Germinal center (tissue), 1 donor: ENCODE measurements at places on chromosomes 12 and 14.

DNA sequence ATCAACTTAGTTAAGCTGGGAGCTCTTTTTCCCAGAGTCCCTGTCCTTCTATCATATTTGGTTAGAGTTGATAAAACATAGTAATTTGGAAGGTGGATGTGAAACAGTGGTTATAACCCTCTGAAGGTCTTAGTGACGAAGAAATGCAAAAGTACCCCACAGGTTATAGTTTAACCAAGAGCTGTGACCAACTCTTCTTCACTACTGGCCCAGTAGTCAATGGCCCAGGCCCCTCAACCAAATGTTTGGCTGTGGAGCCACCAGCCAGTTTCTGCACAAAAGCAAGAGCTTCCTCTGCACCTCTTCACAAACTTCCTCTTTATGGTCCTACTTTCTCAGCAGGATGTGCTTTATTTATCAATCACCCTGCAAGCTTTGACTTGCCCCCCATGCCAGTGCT is 132.6 kb downstream of the BMP4 start:
- DNase-seq, result no peak

- DNase-seq, result no peak
Observed at GRCh38 chr12:2183556-2184541, 131.1 kb downstream of the CACNA1C start.

DNA sequence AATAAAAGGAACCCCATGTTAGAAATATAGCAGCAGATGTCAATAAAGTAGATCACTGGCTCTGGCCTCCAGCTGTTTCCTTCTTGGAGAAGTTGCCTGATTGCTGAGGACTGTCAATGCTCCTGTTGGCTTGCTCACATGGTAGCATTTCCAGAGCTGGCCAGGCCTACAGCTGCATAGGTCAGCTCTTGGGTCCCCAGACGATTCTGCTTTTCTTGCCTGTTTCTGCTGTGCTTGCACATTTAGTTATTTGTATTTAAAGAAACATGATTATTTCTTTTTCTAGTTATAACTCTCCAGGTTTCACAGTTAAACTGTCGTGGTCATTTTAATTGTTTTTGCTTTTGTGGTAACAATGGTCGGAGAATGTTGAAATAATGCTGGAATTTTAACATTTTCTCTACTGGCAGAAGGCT is 7.2 kb downstream of the NAV3 start:
- DNase-seq, result no peak

DNA sequence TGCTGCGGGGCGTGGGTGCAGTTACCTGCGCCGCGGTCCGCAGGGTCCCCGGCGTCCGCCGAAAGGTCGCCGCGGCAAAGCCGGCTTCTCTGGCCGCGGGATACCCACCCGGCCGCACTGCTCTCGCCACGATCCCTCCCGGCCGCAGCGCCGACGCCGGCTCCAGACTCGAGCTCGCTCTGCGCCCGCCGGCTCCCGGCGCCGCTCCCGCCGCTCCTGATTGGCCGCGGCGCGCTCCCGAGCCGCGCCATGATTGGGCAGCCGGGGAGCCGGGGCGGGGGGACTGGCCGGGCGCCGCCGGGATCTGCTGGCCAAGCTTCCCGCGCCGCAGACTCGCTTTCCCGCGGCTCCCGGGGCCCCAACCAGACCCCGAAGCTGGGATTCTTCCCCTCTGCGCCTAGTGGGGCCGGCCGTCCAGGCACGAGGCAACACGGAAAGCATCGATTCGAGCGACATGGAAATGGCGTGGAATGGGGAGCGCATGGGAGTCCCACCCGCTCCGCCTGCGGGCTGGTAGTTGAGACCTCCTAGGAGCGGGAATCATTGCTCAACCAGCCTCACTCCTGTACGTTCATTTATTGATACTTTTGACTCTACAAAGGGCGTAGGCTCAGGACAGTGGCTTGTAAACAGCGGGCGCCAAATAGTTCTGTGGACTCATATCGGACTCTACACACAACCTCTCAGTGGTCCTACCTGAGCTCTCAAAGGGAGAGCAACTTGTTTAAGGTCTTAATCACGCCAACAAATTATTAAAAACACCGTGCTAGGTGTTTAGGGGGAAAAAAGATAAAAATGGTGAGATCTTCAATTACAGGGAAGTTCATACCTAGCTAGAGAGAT is 36.4 kb upstream of the STON2 start:
- DNase-seq, result peak; percentile 76

- peak; percentile 54 for DNase-seq
Observed at GRCh38 chr12:96514328-96514727, 25.0 kb downstream of the CFAP54 start.

GRCh38 chr12:128820723-128821432 is 2.9 kb downstream of the SLC15A4 start:
- DNase-seq, result peak; percentile 79

- DNase-seq, result no peak
Observed at GRCh38 chr14:68308726-68309520, 483.9 kb downstream of the ZFP36L1 start.

- no peak for DNase-seq
Observed at GRCh38 chr14:99541677-99542470, 60.7 kb downstream of the CCNK start.

DNA sequence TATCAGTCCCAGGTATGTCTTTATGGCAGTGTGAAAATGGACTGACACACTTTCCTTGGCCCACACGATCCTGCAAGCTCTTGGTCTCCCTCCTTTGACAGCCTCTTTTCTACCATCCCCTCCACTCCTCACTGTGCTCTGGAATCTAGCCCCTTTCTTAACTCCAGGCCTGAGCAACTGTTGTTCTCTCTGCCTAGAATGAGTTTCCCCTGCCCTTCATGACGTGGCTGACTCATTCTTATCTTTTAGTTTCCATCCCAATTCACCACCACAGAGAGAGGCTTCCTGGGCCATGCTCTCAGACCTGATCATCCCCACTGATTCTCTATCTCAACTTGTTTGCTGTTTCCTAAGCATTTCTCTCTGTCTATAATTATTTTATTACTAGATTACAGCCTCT is 157.4 kb upstream of the HMGA2 start:
- no peak for DNase-seq

- DNase-seq, result no peak
Observed at GRCh38 chr14:81273961-81274575, 53.3 kb upstream of the GTF2A1 start.

- DNase-seq, result no peak
Observed at GRCh38 chr14:54301359-54301758, 95.4 kb upstream of the CDKN3 start.

GRCh38 chr12:80269803-80270552 is 170.6 kb downstream of the OTOGL start:
- DNase-seq, result peak; percentile 2

DNA sequence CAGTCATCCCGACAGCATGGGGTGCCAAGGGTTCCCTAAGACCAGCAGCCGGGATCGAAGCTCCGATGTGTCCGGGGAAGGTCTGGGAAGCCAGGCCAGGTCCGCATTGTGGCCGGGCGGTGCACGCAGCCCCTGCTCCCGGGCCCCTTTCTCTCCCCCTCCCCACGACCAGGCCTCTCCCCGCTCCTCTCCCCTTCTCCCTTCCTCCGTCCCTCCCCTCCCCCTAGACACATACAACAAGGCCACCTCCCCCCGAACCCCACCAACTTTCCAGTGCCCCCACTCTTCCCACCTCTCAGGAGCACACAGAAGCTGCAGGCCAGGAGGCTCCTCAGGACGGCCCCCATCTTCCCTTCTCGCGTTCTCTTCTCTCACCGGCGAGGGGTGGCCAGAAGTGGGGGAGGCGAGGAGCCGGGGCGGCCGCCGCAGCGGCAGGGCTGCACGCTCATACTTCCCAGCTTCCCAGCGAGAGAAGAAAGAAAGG is 413 bp downstream of the LRP6 start:
- DNase-seq, result peak; percentile 4

- DNase-seq, result no peak
Observed at GRCh38 chr14:92800525-92800924, 6.4 kb downstream of the GOLGA5 start.

GRCh38 chr12:108966378-108967151 is 54.3 kb downstream of the SVOP start:
- DNase-seq, result no peak
